SK-N-SH treated with all-trans-retinoic acid at 6 μM for 48 hours (cell line): ENCODE measurements at places on chromosomes 7 and 10.

- no peak for ATAC-seq
Measured at GRCh38 chr10:1954300-1954699, 217.0 kb upstream of the ADARB2 start.

DNA sequence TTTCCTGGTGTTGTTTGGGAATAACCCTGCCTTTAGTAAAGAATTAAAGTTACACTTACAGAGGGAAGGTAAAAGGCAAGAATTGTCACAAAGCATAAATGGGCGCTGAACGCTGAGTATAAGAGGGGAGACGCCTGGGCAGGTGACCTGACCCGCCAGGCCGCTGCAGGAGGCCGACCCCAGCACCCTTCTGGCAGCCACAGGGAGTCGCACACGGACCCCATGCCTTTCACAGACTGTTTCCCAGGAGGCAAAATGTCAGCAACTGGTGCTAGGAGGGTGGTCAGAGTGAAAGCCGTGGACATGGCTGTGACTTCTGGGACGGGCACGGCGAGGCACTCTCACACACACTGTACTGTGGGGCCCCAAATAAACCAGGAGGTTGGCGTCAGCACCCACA lies 288.2 kb downstream of the WDR37 start:
- ATAC-seq, result no peak

DNA sequence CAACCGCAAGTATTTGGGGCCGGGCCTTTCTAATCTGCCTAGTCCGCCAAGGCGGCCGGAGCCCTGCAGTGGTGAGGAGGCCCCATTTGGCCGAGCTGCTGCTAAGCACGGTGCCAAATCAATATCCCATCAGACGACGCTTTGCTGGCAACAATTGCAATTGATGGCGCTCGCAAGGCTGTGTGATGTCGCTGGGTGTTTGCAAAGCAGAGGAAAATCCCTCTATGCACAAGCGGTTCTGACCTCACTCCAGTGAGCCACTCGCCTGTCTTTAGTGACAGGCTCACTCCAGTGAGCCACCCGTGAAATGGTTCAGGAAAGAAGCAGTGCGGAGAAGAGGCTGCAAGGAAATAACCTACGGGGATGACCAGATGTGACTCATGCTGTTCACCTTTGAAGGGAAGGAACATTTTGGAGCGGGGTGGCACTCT lies 18.3 kb upstream of the PDE1C start:
- ATAC-seq, result no peak

- ATAC-seq, result no peak
Measured at GRCh38 chr7:90163534-90163933, 9.3 kb downstream of the STEAP1 start.

GRCh38 chr7:157570531-157571200 lies 233.9 kb downstream of the DNAJB6 start:
- no peak for ATAC-seq

DNA sequence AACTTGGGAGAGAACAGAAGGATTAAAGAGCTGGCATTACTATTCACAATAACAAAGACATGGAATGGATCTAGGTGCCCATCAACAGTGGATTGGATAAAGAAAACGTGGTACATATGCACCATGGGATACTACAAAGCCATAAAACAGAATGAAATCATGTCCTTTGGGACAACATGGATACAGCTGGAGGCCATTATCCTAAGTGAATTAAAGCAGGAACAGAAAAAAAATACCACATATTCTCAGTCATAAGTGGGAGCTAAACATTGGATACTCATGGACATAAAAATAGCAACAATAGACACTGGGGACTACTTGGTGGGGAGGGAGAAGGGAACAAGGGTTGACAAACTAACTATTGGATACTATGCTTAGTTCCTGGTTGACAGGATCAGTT lies 133.2 kb upstream of the ITGB1 start:
- no peak for ATAC-seq

DNA sequence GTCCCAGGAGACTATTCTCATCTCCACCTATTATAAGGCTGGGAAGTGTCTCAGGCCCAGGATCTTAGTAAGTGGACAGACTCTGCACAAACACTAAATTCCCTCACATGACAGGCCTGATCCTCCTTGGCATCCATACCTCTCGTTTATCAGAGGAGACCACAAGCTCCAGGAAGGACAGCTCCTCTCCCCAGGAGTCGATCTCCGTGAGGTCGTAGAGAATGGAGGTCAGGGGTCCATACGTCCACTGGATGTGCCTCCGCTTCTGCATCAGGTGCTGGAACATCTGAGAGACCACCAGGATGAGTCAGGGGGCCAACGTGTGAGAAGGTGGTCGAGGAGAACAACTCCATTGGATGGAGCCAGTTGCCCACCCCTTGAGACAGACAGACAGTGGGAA lies 5.6 kb downstream of the TRPV5 start:
- no peak for ATAC-seq

DNA sequence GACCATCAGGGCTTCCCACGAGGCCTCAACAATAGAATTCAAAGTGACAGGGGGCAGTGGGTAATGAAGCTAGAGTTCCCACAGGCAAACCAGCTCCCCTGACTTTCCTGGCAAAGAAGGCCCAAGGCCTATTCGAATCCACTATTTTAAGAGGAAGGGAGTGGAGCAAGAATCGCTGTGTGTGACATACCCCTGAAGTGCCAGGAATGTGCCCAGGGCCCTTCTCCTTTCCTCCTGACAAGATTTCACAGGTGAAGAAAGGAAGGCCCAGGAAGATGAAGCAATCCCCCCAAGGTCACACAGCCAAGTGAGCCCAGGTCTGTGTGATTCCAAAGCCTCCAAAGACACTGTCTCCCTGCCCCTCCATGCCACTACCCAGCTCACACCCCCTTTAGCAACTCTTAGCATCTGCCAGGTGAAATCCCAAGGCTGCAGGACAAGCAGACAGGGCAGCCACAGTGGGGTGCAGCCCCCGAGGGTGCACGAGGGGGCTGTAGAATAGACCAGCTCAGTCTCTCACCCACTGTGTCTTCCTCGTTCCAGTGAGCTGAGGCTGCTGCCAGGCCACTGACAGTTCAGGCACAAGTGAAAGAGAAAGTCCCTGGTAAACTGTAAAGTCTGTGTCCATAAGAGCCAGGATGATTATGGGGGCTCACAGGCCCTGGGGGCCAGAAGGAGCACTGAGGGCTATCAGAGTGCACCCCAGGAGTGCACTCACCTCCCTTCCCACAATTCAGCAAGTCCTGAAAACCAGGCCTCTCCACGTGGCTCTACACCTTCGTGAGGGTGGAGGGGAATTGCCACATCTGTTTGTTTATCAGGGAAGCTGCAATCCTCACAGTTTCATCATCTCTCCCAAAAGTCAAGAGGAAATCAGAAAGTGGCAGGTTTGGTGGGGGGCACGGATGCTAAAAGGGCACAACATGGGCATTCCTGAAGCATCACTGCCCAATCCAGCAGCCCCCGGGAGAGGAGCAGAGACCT lies 70.8 kb upstream of the ZMIZ1 start:
- no peak; the same call in 2 of the 3 replicates for ATAC-seq

GRCh38 chr7:148719753-148720152 lies 21.1 kb downstream of the CUL1 start:
- no peak for ATAC-seq

- peak; percentile 93 for ATAC-seq
Measured at GRCh38 chr10:30422981-30423654, 10.9 kb upstream of the MAP3K8 start.

GRCh38 chr7:10146271-10146670 lies 827.4 kb upstream of the PHF14 start:
- ATAC-seq, result no peak

DNA sequence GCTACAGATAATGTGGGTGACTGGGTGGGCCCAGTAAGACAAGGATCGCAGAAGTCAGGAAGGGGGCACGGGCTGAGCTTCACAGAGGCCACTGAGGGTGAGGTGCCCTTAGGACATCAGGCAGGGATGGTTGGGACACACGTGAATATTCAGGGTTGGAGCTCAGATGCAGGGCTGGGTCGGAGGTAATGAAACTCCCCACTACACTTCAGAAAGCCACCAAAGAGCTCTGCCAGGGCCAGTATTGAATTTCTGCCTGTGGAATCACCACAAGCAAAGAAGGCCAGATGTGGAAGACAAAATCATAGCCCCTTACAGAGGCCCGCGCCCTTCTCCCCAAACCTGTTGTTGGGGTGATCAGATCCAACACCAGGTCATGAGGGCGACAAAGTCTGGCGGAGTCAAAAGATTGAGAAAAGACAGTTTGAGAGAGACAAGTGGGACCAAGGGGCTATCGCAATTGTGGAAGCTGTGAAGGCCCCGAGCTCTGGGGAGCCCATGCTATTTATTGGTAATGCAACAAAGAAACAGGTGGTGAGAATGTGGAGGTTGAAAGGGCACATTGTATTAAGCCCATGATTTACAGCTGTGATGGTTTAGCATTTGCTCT lies 42.4 kb downstream of the STRA8 start:
- no peak for ATAC-seq

- no peak for ATAC-seq
Measured at GRCh38 chr7:155681663-155682062, 37.2 kb downstream of the RBM33 start.

GRCh38 chr7:97845622-97846203 lies 26.5 kb downstream of the ASNS start:
- peak; percentile 75 for ATAC-seq

DNA sequence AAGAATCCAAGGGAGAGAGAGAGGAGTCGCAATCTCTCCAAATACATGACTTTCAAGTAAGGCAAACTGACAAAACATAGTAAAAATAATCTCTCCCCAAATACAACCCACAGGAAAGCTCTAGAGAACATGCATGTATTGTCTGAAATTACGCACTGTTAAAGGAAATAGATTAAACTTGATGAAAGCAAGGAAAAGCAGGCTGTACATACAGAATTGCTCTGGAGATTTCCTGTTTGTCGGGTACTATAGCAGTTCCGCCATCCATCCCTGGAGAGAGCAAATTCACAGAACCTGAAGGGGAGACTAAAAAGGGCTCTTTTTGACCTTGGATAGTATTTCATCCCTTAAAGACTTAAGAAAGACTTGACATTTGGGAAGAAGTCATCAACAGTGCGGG lies 170.2 kb upstream of the BET1 start:
- ATAC-seq, result no peak

DNA sequence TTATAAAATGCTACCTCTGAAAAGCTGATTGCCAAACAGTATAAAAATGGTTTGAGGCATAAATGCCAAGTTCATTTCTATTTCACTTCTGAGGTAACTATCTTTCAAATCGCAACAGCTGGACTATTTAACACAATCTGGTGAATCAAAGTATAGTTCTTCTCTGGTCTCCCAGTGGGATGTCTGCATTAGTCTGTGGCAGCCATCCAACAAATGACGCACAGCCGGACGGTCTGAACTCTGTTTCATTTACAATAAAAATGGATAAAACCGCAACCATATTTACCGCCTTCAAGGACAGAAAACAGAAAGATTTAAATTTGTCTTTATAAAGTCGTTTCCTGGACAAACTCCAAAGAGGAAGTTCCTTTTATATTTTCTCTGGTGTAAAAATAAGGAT lies 41.9 kb downstream of the ENO4 start:
- ATAC-seq, result peak; percentile 79

GRCh38 chr10:111724121-111724520 lies 459.4 kb downstream of the GPAM start:
- no peak for ATAC-seq

DNA sequence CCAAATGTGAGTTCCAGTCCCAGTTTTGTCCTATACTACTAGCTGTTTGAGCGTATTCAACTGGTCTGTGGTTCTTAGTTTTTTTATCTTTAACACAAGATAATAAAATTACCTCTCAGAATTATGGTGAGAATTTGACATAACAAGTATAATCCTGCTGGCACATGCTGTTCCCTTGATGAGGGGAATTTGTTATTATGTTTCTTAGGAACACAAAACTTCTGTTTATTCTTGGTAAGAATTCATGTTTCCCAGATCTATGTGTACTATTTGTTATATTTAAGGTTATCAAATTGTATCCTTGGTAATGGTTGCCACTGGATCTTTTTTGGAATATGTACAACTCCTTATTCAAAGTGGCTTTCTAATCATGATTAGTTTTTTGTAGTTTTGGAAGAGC lies 335.6 kb downstream of the ADK start:
- ATAC-seq, result no peak

DNA sequence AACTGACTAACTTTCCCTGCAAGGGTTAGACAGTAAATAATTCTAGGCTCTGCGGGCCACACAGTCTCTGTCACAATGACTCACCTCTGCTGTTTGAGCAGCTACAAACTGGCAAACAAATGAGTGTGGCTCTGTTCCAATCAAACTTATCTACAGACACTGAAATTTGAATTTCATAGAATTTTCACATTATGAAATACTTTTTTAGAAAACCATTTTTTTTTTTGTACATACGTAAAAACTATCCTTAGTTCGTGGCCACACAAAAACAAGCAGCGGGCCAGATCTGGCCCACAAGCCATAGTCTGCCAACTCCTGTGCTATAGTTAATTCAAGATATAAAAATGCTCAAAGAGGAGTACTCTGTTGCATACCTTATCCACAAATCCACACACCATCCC lies 32.6 kb downstream of the PIP4K2A start:
- ATAC-seq, result peak; percentile 70

DNA sequence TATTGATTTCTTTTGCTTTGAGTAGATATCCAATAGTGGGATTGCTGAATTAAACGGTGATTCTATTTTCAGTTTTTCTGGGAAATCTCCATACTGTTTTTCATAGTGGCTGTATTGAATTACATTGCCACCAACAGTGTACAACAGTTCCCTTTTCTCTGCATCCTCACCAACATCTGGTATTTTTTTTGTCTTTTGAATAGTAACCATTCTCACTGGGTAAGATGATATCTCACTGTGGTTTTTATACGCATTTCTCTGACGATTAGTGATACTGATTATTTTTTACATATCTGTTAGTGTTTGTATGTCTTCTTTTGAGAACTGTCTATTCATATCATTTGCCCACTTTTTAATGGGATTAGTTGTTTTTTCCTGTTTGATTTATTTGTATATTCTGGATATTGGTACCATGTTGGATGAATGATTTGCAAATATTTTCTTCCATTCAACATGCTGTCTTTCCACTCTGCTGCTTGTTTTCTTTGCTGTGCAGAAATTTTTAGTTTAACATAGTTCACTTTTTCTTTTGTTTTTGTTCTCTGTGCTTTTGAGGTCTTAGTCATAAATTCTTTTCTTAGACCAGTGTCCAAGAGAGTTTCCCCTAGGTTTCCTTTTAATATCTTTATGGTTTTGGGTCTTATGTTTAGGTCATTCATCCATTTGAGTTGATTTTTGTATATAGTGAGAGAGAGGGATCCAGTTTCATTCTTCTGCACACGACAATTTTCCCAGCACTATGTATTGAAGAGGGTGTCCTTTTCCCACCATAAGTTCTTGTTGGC lies 584.7 kb downstream of the PHTF2 start:
- ATAC-seq, result no peak
